ENCODE measurements at places on chromosomes 4 and X.

DNA sequence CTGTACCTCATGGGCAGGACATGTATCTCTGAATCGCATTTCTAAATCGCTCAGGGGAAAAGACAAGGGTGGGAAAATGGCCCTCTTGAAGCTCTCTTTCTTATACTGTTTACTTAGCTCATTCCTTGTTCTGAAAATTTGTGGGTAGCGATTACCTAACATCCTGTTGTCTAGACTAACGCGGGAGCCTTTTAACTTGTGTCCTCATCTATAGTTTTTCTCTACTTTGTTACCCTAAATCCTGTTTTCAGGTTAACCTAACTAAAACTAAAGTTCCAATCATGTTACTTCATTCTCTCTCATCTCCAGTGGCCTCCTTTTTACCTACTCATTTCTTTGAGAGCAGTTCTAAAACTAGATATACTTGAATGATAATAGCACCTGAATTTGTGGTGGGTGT, 45.0 kb downstream of the SNX25 start:
- DNase-seq, result no peak

DNA sequence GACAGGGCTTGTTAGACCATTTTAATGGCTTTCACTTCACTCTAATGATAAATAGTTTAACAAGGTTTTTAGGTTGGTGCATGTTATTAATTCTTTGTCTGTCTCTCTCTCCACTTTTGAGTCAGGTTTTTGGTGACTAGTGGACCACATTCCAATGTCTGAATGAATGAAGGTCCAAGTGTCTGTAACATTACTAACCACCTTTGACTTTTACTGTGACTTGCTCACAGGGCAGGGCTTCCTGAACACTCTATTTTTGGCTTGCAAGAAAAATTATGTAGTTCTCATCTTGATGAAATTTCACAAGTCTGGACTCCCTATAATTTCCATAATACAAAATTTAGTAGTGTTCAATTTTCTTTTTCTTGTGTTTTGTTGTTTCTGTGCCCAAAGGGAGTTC, 78.9 kb upstream of the BMPR1B start:
- no peak for DNase-seq

- no peak for DNase-seq
Observed at GRCh38 chr4:84917869-84918600, 48.5 kb downstream of the WDFY3 start.

GRCh38 chr4:154593868-154594267, 3.3 kb upstream of the FGA start:
- DNase-seq, result no peak

- no peak for DNase-seq
Observed at GRCh38 chr4:126318376-126318775, 1003.6 kb downstream of the FAT4 start.

DNA sequence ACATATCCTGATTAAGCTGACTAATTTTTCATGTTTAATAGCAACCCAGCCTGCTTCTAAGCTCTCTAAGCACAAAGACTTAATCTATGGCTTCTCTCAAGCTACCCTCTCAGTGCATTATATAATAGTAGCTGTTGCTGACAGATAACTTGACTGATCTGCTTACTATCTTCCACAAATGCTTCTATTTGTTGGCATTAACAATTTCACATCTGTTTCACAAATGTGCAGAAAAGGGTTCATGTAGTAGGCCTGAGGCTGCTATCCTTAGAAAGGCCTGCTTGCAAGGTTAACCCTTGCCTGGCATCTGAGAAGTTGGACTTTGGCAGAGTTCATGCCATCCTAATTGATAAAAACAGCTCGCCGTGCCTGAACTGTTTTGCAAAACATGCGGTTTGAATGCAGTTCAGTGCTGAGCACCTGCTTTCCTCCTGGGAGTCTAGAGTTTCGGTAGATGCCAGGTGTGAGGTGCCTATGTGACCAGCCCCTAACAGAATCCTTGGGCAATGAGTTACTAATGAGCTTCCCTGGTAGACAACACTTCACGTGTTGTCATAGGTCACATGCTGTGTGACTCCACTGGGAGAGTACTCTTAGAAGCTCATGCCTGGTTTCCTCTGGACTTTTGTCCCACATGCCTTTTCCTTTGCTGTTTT, 68.4 kb downstream of the NSG1 start:
- no peak for DNase-seq

DNA sequence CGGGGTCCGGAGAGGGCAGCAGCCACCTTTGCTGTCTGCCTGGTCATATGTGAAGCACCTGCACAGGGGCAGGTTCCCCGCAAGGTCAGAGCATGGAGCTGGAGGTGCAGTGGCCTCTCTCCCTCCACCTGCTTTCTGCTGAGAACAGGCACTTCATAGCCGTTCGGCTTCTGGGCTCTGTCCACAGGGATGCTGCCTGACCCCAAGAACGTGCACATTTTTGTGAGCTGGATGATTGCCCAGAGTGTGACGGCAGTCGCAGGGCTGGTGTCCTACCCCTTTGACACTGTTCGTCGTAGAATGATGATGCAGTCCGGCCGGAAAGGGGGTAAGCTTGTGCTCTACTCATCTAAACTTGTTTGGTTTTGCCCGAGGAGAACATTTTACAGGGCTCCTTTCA, 2.5 kb downstream of the SLC25A4 start:
- DNase-seq, result no peak

DNA sequence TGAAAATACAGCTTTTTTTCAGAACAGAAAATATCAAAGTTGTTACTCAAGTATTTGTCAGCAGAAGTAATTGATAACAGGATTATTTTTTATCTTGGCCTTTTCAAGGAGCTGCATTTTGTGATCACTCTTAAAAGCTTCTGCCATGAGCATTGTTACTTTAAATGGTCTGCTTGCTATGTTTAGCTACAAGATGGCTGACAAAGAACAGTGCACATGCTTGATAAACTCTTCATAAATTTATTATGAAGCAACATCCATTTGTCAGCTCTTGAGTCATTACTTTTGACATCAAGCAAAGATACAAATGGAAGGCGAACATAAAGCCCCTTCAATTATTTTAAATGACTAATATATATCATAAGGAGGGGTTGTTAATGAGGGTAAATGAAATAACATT, 205.4 kb upstream of the RPS6KA3 start:
- no peak for DNase-seq

- DNase-seq, result no peak
Observed at GRCh38 chr4:89247951-89248350, 59.6 kb downstream of the GPRIN3 start.

DNA sequence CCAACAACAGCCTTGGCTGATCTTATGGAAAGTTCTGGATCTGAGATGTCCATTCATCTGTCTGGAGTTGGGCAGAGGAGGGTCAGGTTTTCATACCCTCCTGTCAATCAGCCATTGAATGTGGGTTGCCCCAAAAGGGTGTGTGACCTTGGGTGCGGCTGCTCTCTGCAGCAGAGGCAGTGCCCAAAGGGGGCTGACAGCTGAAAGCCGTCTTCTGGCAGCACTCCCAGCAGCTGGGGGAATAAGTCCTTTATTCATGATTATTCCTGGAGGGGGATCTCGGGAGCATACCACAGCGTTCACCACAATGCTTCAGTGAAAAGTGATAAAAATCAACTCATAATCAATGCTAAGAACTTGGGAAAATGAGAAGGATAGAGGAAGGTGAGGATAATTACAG, 54.7 kb downstream of the OTC start:
- no peak for DNase-seq

- DNase-seq, result no peak
Observed at GRCh38 chr4:41994461-41994985, 4.2 kb downstream of the SLC30A9 start.

GRCh38 chr4:95294321-95294720, 254.5 kb downstream of the UNC5C start:
- DNase-seq, result no peak

DNA sequence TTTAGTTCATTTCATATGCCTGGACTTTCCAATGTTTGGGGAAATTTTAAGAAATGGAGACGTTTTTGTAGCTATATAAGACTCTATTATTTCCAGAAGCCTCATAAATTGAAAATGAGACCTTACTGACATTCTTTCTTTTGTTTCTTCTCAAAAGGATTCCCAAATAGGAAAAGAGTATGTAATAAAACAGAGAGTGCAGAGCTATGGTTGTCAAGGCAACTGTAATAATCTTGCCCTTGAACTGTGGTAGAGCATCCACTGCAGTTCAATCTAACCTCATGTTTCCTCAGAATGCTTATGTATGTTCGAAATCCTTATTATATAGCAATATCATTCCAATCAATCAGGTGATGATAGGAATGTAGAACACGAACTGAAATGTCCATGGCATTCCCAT, 54.1 kb downstream of the AMELX start:
- DNase-seq, result no peak

- no peak for DNase-seq
Observed at GRCh38 chr4:127304356-127304755, 328.4 kb upstream of the INTU start.

DNA sequence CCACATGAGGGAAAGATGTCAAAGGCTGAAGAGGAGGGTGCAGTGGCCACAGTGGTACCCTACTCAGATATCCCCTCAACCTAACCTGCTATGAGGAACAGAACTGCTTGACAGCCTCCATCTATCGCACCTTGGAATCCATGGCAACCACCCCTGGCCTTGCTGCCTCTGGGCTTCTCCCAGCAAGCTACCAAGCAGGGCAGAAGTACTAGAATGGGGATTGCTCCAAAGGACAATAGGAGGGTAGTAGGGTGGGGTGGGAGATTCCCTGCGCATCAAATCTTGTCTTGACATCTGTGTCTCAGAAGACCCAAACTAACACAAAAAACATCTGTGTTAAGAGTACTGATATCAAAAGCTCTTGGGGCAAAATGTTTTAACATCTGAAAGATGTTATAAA, 118.2 kb downstream of the FBXW7 start:
- no peak for DNase-seq

DNA sequence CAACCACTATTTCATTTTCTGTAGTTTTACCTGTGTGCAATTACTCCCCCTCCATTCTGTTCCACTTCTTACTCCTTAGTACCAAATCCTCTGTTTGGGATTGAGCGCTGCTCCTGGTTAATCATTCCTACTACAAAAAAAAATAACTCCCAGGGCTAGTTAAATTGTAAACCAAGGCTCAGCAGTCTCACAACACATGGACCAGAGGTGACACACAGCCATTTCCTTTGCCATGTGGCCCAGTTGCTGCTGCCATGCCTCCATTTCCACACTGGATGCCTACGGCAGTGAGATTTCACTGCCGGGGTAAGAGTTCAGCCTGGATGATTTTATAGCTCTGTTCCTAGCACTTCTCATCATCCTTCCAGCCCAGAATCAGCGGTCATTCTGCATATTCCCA, 107.2 kb downstream of the AKAP4 start:
- DNase-seq, result no peak

DNA sequence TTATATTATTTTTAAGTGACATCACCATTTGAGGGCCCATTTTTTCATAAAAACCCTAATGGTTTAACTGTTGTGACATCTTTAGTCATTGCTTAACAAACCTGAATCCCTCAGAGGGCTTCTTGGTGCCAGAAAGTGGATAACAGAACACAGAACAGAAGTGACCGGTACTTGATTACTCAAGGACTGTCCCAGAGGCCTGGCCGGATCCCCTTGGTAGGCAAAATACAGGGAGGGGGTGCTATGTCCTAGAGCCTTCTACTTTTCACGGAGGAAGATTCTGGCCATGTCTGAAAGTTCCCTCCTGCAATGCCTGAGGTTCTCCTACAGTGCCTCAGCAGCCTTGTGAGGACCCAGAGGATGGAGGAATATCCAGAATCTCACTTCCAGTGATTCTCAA, 94.3 kb upstream of the DCLK2 start:
- DNase-seq, result no peak

DNA sequence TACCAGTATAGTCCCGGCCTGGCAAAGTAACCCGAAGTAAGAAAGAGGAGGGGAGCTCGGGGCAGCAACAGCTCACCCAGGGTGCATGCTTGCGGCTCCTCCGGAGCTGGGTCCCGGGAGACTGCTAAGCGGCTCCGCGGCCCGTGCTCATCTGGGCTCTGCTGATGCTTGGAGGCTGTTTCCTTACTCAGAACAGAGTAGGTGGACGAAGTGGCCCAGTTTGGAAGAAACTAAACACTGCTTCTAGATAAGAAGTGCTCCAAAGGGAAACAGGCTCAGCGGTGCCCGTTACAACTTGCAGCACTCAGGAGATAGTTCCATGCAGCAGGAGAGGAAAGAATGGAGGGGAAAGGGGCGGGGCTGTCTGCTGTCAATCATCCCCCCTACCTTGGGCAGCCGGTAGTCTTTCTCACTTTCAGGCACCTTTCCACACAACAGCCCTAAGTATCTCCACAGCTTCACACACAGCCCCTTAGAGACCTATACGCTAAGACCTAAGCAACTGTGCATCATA, at the start of gene COL4A6:
COL4A6 (minus strand) TSS at position 313 of the 514 bp plus-strand sequence; CDS start at position 87, 226 bp downstream.
- DNase-seq, result no peak

- no peak for DNase-seq
Observed at GRCh38 chr4:18390655-18391353, 369.2 kb upstream of the LCORL start.

- no peak for DNase-seq
Observed at GRCh38 chr4:67933038-67933437, 30.3 kb downstream of the TMPRSS11A start.

- no peak for DNase-seq
Observed at GRCh38 chr4:161828061-161828460, 335.7 kb downstream of the FSTL5 start.

GRCh38 chrX:69815063-69815462, 199.2 kb downstream of the EDA start:
- DNase-seq, result no peak

DNA sequence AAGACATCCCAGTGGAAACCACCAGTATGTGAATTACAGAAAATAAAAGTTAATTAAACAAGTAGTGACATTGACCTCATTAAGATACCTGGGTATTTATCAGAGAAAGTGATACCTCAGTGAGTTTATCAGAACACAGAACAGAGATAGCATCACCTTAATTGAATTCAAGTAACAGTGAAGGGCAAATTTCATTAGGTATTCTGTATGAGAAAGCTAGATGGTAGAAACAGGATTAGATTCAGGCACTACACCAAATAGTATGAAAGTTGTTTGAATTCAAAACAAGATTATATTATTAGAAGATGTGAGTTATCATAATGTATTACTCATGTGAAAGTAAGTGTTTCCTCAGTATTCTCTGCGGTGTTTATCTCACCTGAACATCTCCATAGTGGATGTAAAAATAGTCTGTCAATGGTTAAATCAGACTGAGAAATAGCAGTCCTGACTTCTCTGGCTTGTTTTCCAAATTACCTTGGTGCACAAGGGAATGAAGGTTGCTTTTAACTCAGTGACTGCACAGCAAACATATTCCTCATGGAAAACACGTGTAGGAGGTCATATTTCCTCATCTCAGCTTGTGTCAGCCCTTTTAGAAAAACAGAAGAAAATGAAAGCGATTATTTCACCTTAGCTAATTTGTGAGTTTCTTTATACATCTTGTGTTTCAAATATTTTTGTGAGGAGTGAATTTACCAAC, 79.9 kb upstream of the PCDH18 start:
- no peak for DNase-seq

DNA sequence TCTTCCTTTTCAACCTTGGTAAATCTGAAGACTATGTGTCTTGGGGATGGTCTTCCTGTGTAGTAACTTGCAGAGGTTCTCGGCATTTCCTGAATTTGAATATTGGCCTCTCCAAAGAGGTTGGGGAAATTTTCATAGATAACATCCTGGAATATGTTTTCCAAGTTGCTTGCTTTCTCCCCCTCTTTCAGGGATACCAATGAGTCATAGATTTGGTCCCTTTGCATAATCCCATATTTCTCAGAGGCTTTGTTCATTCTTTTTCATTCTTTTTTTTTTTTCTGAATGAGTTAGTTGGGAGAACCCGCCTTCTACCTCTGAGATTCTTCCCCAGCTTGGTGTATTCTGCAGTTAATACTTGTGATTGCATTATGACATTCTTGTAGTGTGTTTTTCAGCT, 549.2 kb upstream of the AMOT start:
- no peak for DNase-seq
